ENCODE measurements at places on chromosomes 4 and X.

- DNase-seq: no peak
Observed at GRCh38 chr4:141705747-141706377, 69.5 kb downstream of the IL15 start.

GRCh38 chrX:85244450-85245211, 840 bp downstream of the ZNF711 start:
- no peak for DNase-seq

- DNase-seq: no peak
Observed at GRCh38 chrX:69082055-69082752, 83.0 kb downstream of the PJA1 start.

DNA sequence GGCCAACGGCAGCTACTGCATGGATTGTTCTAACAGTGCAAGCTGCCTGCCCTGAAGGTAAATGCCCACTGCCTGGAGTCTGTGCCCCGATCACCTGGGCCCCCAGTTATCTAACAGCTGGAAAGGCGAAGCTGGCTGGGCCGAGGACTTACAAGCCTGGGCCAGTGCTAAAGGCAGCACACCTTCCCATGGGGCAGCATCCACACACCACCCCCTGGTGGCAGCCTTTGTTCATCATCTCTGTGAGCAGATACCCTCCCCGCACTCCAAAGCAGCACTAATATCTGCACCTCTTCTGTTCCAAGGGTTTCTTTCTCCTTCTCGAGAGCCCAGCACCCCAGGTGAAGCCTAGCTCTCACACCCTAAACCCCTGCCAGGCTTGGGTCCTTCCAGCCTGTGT, 7.6 kb downstream of the SLC2A9 start:
- DNase-seq: no peak

GRCh38 chr4:85372966-85373365, 102.0 kb upstream of the ARHGAP24 start:
- DNase-seq: no peak

DNA sequence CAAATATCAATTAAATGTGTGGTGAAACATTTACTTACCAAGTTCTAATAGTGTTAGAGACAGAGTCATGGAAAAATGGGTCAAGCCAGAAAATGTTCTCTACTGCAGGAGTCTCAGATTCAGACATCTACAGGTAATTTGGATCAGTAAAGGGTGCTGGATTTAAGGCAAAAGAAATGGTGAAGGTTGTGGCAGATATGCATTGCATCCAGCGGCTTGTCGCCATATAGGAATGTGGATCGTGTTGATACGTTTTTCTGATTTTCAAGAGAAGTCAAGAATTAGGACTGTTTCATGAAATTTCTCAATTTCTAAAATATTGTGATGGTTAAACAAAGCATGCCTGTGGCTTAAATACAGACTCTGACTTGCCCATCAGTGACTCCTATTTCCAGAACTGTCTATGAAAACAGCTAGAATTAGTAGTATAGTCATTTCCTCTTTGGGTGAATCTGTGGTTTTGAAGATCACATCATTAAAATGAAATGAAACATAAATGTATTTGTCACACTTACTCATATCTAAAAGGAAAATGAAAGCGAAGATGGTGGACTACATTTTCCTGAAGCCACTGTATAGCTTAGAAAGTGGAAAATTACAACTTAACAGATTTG, 110.1 kb upstream of the VEGFC start:
- peak; percentile 68 for DNase-seq

- DNase-seq: no peak
Observed at GRCh38 chr4:10577018-10577417, 107.5 kb downstream of the CLNK start.

DNA sequence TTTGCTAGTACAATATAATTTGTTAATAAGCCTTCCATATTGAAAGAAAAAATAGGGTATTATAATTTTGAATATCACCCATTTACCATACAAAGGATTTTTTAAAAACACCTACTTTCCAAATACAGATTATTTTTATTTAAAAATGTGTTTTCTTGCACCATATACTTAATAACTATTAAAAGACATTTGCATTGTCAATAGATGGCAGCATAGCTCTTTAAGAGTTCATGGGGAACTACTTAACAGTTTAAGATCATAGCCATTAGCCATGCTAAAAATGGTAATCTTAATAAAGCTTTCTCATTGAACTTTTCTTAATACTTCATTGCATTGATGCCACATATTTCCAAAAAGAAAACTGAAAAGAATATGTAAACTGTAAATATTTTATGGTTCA, 1995.9 kb downstream of the C4orf33 start:
- peak; percentile 5 for DNase-seq

GRCh38 chr4:17545374-17546140, 30.6 kb downstream of the CLRN2 start:
- no peak for DNase-seq

GRCh38 chr4:152408514-152409327, 127.2 kb downstream of the FBXW7 start:
- DNase-seq: no peak

DNA sequence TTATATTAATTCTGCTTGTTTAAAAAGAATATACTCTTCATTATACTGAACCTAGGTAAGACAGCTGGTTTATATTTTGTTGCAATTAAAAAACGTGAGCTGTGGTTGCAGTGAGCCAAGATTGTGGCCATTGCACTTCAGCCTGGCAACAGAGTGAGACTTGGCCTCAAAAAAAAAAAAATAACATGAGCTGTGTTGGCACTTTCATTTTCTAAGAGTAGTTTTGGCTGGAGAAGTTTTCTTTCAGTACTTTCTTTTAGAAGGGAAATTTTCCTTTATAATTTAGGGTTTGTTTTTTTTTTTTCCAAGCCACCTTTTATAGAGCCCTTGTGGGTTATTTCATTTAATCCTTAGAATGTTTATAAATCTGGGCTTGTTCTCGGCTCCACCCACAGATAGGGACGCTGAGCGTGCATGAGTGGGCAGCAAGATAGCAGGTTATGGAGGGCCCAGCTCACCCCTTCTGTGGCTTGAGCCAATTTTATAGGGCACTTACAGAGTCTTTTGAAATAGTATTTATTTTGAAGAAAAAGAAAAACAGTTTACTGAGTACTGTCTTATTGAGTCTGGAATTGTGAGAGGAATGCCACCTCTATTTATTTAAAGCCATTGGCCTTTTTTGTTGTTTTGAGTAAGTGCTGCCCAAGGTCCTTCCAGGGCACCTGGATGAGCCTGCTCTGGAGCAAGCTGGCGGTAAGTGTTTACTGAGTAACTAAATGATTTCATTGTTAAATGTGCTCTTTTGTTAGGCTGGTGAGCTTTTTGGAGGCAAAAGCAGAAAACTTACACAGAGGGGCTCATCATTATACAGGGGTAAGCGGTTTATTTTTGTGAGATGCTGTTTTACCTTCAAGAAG, 60.9 kb downstream of the HTT start:
- DNase-seq: no peak

DNA sequence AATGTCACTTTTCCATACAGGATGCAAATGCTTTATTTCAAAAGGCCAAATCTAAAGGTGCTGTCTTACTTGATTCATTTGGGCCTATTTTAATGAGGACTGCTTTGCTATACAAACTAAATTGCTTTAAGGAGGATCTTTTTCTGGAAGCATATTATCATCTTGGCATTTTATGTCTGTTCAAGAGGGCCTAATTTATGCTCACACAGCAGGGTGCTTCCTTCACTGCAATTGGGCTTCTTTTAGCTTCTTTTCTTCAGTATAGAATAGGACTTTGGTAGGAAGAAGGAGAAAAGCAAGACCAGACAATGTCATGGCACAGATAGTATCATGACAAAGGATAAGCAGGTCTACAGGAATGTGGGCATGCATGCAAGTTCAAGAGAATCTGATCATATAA, 222.4 kb upstream of the ANKRD50 start:
- no peak for DNase-seq

DNA sequence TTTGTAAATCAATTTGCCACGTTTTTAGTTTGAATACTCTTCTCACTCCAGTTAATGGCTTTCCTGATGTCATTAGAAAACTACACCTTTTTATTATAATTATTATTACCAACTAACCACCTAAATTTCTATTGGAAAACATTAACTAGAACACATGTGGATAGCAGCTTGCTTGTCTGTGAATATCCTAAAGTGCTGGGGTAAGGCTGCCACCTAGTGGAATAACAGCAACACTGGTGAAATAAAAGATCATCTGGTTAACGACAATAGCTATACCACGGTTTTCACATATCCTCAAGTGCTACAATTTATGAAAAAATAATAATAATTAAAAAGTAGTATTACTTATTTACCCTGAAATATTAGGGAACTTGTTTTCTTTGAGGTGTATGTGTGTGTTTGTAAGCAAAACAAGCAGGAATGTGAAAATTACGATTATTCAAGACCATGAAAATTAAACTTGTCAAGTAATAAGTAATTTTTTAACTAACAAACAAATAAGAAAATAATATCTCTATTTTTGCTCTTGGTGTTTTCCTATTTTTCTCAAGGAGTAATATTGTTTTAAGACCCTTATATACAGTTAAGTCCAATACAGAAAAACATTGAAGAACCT, 130.1 kb upstream of the TECRL start:
- no peak for DNase-seq

DNA sequence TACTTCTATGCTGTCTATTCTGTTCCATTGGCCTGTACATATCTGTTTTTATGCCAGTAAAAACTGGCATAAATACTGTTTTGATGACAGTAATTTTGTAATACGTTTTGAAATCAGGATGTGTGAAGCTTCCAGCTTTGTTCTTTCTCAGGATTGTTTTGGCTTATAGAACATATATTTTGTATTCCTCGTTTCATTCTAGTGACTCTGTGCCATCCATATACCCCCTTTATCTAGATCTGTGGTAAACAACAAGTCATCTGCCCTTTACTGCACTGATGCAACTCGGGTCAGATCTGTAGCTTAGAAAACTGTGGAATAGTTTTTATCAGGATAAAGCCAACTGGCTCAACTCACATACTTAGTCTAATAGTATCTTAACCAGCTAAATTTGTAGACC, 233.7 kb downstream of the PRDM5 start:
- no peak for DNase-seq

DNA sequence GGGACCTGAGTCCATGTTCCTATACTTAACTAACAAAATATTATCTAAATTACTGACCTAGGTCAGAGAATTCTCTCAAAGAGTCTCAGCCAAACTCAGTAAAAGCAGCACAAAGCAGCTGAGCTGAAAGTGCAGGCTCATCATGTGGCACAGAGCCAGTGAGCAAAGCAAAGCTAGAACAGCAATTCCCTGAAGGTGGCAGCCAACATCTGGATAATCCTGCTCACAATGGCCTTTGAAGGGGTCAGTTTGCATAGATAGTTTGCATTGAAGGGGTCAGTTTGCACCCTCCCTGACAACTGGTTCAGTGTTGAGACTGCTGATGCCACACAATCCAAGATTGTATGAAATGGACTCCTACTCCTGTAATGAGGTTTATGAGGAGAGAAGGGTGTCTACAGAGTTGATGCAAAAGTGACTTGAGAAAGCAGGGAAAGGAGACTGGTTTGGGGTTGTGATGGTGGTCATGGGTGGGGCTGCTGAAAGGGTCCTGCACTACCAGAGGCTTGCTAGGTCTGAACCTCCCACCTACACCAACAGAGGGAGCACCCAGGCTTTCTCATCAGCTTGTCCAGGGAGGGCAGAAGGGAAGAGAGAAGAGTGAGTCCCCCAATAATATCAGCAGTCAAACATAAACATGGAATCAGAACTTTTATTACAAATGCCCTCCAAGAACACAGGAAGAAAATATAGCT, 39.7 kb downstream of the TRIM61 start:
- no peak for DNase-seq

- no peak for DNase-seq
Observed at GRCh38 chrX:42948723-42949657, 171.0 kb upstream of the PPP1R2C start.

DNA sequence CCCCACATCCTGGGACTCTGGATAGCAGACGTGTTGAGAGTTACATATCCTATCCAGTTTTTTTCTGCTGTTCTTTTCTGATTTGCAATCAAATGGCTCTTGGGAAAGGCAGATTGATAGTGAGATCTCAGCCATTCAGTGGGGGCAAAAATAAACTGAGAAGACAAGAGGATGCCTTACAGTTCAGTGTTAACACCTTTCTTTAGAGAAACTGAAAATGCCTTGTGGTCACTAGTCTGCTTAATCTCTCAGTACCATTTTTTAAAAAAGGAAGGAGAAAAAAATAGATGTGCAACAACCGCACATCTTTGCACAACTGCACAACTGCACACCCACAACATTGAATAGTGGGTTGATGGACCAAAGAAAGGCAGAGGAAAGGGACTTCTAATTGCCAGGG, 109.3 kb downstream of the ARHGEF9 start:
- DNase-seq: no peak

DNA sequence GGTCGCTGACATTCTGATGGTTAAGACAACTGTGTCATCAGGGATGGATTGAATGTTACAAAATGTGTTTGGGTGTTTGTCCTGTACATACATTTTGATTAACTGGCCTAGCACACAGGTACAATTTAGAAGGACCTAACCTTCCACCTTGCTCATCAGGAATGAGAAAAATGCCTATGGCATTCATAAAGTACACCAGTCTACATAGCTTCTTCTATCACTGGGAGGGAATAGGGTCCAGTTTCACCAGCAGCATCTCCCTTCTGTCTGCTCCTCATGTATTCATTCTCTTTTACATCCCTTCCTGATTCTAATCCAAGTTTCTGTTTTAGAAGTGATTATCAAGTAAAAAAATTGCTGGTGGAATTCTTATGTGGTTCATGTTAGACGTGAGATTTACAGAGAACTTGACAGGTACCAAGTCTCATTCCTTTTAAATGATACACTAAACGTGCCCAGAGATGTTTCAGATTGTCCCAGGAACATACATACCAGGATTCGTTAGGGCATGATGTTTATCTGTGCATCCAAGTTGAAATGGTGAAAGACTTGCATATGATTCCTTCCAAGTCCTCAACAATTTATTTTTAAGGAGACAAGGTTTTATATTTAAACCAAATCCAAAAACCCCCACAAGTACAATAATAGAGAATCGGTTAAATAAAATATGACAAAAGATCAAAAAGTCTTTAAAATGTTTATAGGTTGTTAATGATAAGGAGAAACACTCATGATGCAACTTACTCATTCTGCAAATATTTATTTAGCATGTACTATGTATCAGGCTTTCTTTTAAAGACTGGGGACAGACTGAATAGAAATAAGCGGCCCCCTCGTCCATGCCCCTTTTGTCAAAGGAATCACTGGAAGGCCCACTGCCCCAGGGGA, 359.1 kb downstream of the ZNF674 start:
- peak; percentile 60 for DNase-seq

- DNase-seq: no peak
Observed at GRCh38 chr4:94537921-94538628, 86.3 kb downstream of the PDLIM5 start.

DNA sequence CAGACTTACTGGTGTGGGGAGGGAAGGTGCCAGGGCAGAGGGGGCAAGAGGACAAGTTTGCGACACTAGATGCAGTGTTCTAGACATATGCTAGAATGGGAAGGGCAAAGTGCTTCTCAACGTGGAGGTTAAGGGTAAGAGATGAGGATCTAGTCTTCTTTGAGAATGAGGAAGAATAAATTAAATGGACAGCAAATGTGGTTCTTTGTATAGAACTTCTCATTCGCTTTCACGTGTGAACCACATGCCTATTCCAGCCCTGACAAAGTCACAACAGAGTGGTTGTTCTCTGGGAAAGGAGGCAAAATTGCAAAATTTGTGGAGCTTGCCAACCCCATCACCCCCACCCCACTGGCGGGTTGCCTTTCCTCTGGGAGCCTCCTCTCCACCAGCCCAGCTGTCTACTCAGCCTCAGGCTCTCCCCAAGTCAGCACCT, 1.5 kb upstream of the ANXA5 start:
- no peak for DNase-seq

GRCh38 chrX:30483996-30484395, 93.6 kb downstream of the TASL start:
- DNase-seq: no peak
